ENCODE measurements at places on chromosomes 4 and X.

GRCh38 chrX:12611471-12611870 is 179.7 kb upstream of the PRPS2 start:
- no peak for DNase-seq

- no peak for DNase-seq
Observed at GRCh38 chr4:62402088-62402806, 1202.1 kb downstream of the ADGRL3 start.

GRCh38 chr4:163588532-163588931 is 94.0 kb downstream of the TMA16 start:
- no peak for DNase-seq

DNA sequence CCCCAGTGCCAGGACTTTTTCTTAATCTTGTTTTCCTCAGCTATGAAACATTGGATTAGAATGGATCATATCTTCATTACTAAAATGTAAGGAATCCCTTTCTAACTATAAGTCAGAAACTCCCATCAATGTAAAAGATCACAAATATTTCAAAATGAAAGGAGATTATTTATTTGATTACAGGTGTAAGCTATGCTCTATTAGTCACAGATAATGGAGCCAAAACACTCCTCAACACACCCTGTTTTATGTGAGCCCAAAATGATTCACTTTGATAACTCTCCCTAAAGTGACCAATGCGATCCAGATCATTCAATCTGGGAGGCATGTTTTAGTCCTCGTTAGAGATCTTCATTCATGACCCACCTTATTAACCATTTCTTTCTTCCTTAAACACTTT is 566.7 kb upstream of the TENM3 start:
- DNase-seq: no peak

DNA sequence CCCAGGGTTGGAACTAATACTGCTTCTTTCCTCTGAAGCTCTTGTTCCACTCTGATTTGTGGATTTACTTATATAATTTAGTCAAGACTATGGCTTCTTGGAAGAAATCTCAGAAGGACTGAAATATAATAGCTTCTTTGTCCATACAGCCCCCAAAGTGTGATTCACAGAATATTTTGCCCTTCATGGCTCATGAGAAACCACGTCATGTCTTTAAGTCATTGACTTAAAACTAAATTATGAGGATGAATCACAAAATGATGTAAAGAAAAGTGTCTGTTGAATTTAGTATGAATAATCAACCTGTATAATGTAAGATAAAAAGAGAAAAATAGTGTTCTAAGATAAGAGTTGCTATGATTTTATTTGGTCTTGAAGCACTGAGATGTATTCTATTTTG is 43.3 kb upstream of the AGA start:
- DNase-seq: no peak

- no peak for DNase-seq
Observed at GRCh38 chrX:15576019-15576418, 24.7 kb downstream of the ACE2 start.

DNA sequence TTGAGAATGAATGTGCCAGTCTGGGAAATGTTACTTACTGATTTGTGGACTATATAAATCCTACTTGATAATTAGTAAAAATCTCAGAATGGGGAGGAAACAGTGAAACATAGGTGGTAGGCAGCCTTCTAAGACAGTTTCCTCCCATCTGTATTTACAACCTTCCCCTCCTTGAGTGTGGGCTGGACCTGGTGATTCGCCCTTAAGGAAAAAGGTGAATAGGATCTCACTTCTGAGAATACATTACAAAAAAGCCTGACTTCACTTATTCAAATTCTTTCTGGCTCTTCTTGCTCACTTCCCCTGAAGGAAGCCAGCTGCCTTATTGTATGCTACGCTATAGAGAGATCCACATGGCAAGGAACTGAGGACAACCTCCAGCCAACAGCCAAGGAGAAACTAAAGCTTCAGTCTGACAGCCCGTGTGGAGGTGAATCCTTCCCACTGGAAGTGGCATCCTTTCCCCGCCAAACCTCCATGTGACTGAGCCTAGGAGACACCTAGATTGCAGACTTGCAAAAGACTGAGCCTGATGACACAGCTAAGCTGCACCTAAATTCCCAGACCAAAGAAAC is 585.0 kb downstream of the STPG2 start:
- DNase-seq: no peak

DNA sequence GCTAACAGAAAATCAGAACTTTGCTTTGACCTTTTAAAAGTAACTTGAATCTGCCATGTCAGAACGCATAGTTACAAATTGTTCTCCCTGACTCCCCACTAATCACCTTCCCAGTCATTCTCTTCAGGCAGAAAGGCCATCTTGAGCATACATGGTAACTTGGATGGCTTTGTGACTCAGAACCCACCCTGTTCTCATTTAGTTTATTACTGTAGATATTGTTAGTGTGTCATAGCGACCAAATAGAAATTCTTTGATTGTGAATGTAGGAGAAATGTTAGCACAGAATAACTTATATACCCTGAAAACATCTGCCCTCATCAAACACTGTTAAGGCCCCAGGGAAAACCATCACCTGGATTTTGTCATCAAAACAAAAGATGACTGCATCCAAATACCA is 382.0 kb downstream of the MAGEB5 start:
- no peak for DNase-seq

DNA sequence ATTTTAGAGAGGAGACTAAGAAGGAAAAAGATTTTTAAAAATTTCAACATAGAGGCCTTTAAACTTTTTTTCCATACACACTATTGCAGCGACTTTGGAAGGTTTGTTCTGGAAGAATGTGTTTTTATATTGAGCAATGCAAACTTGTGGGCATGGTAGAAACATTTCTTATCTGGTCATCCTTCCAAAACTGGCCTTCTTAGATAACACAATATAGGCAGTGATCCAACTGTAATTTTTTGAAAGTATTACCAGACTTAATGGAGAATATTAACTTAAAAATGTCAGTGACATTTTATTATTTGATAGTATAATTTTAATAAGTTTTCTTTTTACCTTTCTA is 25.6 kb downstream of the FHDC1 start:
- no peak for DNase-seq

GRCh38 chr4:113718252-113718651 is 43.3 kb downstream of the CAMK2D start:
- no peak for DNase-seq

GRCh38 chr4:55159851-55160250 is 34.5 kb upstream of the KDR start:
- DNase-seq: no peak

GRCh38 chrX:97306771-97307470 is 423.2 kb downstream of the RPA4 start:
- DNase-seq: no peak

DNA sequence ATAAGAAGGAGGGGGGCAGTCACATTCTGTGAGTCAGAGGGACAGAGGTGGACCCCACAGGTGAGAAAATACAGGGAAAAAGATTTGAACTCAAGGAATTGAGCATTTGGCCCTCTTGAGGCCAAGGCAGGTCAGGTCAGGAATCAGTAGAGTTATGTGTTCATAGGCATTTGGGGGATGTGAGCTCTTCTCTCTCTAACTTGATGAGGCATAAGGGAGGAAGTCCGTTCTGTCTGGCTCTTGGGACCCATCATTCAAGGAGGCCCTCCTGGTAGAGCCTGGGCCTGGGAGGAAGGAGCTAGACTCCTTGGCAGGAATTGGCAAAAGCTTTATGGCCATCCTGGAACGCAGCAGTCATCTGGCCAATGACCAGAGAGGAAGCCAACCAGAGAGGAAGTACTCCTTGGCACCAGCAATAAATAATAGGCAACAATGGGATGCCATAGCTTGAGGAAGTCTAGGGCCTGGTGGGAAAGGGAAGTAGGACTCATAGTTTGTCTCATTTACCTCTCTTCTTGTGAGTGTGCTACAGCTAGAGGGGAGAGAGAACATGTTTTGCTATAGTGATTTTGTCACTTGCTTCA is 53.0 kb downstream of the MSN start:
- no peak for DNase-seq
